ENCODE measurements at places on chromosomes 16 and 17.

- DNase-seq = no peak
These were observed 80.5 kb downstream of the KSR1 start for GRCh38 chr17:27536781-27537180.

DNA sequence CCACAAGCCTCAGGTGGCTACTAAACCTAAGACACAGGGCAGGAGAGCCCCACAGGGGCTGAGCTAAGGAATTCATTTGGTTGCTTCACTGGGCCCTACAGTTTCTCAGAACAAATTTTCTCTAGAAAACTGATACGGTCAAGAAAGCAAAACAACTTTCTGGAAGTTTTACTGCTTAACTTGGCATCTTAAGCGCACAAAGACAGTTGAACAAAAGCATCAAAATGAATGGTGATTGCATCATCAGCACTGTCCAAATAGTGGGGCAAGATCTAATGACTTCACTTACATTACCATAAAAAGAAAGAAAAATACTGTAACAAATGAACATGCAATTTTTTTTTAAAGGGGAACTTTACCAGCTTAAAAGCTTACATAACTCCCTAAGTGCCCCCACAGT lies 47.6 kb downstream of the XPO6 start:
- DNase-seq = no peak

GRCh38 chr16:17125671-17126070 lies 345.1 kb downstream of the XYLT1 start:
- no peak for DNase-seq

DNA sequence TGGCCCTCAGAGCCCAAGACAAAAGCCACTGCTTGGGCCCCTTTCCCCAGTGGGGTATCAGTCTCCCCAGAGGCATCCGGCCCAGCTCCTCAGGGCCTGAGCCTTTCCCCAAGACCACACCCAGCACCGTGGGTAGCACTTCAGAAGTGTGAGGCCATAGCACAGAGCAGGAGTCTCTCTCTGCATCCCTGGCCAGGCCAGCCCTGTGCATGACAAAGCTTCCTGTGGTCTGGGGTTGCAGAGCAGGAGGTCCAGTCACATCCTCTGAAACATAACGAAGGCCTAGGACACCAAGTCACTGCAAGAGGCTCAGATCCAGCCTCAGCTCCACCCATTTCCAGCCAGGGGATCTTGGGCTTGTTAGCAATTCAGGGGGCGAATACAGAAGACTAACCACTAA lies 56.8 kb upstream of the ZNF423 start:
- no peak for DNase-seq

- DNase-seq = no peak
These were observed 36.5 kb downstream of the DHX38 start for GRCh38 chr16:72129976-72130656.

GRCh38 chr17:80012765-80013741 lies 22.6 kb downstream of the TBC1D16 start:
- DNase-seq = no peak

- DNase-seq = no peak
These were observed 3.8 kb upstream of the WSCD1 start for GRCh38 chr17:6066183-6066948.

GRCh38 chr16:75127713-75128415 lies 11.3 kb upstream of the LDHD start:
- DNase-seq = no peak

- DNase-seq = peak; percentile 51
These were observed 584 bp downstream of the TCAP start for GRCh38 chr17:39665642-39666224.

GRCh38 chr16:50198802-50199403 lies 45.8 kb downstream of the TENT4B start:
- no peak for DNase-seq

DNA sequence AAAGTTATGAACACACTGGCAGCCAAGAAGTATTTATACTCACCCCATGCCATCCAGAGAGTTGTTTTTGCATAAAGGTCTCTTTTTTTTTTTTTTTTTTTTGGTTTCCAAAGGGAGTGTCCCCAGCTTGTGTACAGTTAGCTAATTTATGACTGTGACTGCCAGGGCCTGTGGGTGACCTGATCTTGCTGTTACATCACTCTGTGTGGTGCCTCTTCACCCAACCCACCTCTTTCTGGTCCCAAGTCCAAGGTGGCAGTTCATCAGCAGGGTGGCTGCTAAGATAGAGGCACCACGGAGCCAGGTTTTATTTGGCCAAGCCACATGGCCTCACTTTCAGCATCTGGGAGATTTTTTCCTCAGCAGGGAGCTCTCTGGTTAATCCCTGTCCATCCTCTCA lies at the start of gene NOS2:
Gene NOS2 (minus strand): TSS at position 8 of the 400 bp plus-strand sequence. CDS start 1,720 bp downstream, outside the sequence.
- no peak for DNase-seq

DNA sequence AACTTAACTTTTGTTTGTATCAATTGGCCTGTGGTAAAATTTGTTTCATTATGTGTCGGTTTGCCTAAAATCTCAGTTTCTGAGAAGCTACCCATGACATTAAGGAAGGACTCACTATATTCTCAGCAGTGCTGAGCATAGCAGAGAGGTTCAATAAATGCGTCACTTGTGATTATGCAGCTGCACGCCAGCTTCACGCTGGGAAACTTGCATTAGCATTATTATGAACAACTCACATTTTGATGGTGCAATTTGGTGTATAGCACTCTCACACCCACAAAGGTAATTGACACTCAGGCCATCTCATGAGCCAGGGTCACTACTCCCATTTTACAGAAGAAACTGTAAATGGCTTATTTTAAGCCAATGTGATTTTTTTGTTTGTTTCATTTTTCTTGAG lies 80.6 kb upstream of the SALL1 start:
- no peak for DNase-seq

GRCh38 chr16:67137605-67138004 lies 13.2 kb downstream of the B3GNT9 start:
- no peak for DNase-seq

DNA sequence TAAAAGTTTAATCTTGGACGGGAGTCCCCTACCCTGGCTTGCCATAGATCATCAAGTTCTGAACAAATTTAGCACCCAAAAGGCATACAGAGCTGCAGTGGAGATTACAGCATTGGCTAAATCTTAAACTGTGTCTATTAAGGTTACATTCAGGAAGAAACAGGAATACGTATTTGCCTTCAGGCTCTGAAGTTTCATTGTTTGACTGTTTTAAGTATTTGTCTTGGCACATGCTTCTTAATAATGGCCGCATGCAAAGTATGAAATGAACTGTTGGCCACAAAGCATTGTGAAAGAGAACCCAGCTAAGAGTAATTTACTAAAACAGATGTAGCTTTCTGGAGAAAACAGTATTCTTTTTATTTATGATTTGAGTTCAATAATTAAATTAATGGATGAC lies 63.9 kb upstream of the CNEP1R1 start:
- no peak for DNase-seq

- DNase-seq = no peak
These were observed 34.5 kb downstream of the PMM2 start for GRCh38 chr16:8831871-8832716.

- DNase-seq = no peak
These were observed 3.3 kb downstream of the USP43 start for GRCh38 chr17:9648521-9649110.

- DNase-seq = no peak
These were observed 6.0 kb upstream of the LPCAT2 start for GRCh38 chr16:55502801-55503366.

DNA sequence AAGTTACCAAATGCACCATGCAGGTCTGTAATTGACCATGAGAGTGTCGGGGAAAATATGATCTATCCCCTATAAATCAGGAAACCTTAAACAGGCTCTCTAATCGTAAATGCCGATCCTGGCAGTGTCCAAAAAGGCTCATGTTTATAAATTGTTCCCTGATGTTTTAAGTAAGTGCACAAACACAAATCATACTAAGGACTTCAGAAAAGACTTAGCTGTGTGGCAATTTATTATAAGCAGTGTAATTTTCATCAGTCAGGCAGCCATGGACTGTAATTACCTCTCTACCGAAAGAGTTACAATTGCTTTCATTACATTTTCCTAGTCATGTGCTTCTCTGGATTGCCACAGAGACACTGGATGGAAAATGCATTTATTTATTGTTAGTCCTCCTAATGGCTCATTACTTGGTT lies 73.4 kb upstream of the COX10 start:
- DNase-seq = no peak

GRCh38 chr16:8998108-8998507 lies 34.4 kb upstream of the USP7 start:
- DNase-seq = no peak

Data from germinal center (tissue), 1 donor.